ENCODE measurements at places on chromosomes 1 and 21.

GRCh38 chr1:214017191-214017982 is 29.6 kb downstream of the PROX1 start:
- DNase-seq: no peak

DNA sequence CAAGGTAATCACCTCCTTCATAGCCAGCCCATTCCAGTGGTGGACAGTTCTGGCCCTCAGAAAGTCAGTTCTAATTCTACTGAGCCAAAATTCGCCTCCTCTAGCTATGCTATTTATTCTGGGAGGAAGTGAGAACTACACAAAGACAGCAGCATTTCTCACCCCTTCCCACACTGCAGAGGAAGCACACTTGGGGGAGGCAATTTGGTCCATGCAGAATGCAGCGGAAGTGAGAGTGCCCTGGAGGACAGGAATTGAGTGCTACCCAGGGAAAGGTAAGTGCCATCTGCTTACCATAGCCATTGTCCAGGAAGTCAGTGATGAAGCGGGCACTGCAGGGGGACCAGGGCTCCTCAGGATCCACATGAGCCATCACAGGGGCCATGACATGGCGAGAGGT is 3.7 kb downstream of the ADAMTS4 start:
- no peak for DNase-seq

DNA sequence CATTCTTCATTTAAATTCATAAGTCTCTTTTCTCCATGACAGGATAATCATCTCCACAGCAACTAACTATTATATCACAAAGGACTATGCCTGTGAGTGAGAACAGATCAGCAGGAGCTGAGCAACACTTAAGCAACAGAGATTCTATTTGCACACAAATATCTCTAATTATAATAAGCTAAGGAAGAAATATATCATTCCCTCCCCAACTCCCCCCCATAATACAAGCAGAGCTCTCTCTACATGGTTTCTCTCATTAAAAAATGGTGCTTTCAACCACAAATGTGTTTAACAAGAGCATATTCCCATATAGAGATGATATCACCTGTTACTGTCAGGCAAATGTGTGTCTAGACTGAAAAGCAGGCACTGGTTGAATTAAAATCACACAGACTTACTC is 34.5 kb upstream of the NIBAN1 start:
- no peak for DNase-seq

DNA sequence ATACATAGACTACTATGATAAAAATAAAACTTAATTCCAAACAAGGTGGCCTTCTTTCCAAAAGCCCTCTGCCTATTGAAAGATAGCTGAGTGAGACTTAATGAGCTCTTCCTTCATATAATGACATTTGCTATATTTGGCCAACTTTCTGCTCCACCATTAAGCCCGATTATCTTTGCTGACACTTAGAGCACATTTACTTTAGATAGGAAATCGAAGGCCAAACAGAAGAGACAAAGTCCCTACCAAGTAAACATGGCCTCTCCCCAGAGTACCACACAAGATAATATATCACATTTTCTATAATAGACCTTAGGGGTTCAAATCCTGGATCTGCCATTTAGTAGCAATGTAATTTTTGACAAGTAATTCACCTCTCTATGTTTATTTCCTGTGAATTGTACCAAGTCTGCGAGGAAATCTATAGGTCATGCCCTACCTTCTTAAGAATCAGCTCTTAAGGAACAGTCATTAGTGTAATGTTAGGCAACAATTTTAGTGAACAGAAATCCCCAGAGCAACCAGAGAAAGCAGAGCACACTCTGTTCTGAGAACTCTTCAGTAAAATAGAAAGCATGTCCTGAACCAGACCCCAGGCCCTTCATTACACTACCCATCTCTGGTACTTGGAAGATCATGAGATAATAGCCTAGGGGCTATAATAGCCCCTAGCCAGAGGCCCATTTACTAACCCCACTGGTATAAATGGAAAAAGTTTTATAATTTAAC is 17.3 kb upstream of the COA6 start:
- DNase-seq: no peak

GRCh38 chr1:115433483-115433882 is 95.4 kb upstream of the NGF start:
- DNase-seq: no peak

DNA sequence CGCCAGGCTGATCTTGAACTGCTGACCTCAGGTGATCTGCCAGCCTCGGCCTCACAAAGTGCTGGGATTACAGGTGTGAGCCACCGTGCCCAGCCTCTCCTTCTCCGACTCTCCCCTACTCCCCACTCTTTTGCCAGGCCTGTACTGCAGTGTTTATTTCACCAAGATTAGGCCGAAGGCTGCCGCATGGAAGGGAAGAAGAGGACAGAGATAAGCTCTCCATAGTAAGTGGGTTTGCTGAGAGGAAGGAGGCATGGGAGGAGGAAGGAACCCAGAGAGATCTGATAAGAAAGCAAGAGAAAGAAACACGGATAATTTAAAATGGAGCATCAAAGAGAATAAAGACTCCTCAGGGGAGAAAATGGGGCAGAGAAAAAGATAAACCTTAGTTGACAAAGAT is 8.7 kb downstream of the PTCH2 start:
- no peak for DNase-seq

- DNase-seq: no peak
Measured at GRCh38 chr1:170150921-170151320, 5.2 kb downstream of the NTMT2 start.

- DNase-seq: no peak
Measured at GRCh38 chr1:245155272-245156040, 671 bp downstream of the KIF26B start.

DNA sequence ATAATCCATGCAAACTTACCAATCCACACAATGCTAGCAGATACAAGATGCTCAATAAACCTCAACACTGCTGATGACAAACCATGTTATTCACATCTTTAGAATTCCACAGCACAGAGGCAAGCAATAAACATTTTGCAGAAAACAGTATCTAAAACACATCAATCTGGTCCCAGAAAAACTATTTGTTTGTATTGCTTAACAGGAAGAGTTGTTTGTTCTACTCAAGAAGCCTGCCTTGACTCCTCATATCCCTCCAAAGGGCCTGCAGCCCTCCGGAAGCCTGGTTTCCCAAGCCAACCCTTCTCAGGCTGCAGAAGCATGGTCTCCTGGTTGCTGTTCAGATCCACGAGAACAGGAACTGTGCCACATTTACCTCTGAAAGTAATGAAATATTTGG is 139.7 kb downstream of the RERE start:
- DNase-seq: no peak

- no peak for DNase-seq
Measured at GRCh38 chr1:41673378-41673777, 188.9 kb upstream of the EDN2 start.

GRCh38 chr1:226973371-226973897 is 33.3 kb downstream of the COQ8A start:
- no peak for DNase-seq

DNA sequence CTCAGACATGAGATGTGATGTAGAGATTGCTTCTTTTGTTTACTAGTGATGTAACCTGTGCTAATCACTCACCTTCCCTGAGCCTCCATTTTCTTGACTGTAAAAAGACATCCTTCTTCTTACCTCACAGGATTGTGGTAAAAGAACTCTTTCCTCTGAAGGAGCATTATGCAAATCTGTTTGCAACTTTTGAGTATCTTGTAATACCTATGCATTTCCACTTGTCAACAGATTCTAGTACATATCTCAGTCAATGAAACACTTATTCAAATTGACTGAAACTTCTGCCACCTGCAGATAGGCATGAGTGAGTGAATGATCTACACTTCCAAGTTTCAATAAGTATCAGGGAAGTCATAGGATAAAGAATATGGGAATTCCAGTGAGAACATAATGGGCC is 174.7 kb downstream of the HHIPL2 start:
- no peak for DNase-seq

- DNase-seq: no peak
Measured at GRCh38 chr1:909861-910310, 13.8 kb upstream of the SAMD11 start.

DNA sequence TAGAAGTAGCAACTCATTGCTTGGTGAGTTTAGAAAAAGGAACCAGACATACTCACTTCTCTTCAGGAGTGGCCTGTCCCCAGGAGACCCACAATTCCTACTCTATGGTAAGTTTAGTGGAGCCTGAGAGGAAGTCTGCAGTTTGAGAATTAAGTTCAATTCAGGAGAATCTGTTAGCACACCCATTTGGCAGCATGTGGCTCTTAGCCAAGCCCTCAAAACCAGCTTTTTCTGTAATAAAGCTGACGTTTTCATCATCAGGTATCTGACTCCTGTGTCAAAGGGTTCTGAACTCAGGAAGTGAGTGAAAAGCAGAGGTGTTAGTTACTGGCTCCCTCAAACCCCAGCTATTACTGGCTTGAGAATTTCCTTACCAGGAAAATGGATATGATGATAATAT is 20.4 kb upstream of the RGS16 start:
- no peak for DNase-seq

DNA sequence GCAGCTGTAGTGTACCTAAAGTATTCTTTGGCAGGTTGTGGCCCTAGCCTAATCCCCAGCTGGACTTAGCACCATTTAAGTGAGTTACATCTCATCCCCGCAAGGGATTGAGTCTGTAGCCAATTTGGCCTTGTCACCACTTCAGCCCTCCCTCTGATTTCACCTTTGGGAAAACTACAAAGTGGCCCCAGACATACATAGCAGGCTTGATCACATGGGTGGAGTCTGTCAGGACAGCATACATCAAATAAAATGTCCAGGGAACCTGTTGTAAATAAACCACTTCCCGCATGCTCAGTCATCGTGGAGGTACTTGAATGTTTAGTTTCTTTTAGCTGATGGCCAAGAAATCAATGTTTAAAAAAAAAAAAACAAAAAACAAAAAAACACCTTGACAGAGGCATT is 142.5 kb downstream of the DHRS3 start:
- DNase-seq: no peak

DNA sequence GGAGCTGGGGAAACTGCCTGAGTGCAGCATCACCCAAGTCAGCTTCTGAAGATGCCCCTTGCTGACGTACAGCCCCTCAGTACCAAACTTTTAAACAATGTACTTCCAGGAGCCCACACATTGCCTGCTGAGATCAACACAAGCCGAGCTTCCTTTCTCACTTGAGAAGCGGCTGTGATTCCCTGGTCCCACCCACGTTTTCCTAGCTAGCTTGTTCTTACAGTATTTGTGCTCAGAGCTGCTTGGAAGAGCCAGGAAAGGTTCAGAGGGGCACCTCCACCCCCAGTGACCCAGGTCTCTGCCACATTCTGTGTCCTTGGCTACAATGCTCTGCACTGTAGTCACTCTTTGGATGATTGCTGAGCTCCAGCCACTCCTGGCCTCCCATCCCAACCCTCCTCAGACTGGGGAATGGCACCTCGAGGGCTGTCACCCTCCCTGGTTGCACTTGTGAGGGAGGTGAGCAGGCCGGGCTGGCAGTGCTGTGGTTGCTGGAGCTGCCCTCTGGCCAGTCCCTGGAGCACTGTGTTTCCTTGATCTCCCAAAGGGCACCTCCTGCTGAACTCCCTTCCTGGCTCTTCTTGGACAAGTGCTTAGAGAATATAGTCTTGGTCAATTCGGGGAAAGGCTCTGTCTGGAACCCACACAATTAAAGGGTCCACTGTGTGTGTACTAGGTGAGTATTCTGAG is 355.1 kb downstream of the AJAP1 start:
- DNase-seq: no peak

DNA sequence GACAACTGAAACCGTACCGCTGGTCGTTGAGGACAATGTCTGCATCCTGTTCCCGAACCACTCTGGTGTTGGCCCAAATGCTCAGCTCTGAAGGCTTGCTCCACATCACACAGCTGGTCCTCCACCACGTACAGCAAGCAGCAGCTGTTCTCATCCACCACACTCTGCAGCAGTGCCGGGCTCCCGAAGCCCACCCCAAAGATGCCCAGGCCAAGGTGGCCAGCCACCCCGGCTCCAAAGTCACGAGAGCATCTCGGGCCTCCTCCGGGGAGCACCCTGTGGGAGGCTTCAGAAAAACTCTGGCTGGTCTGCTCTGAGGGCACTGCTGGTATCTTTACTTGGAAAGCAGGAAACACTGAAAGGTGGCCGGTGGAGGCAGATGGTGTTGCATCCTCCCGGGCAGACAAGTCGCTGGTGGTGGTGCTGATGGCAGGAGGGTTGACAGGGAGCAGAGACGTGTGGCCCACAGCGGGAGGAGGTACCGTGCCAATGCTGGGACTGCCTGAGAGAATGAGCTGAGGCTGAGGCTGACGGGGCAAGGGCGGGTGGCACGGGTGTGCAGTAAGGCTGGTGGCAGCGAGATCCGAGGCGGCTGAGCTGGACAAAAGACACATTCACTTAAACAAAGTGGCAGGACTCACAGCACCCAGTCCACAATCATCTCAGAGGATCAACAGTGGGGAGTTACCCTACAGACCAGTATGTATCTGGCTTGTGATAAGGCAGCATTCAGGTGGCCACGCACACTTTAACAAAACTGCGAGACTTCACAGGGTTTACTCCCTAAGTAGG is 6.5 kb upstream of the CCDC27 start:
- DNase-seq: no peak

GRCh38 chr1:171267391-171267790 is 19.1 kb downstream of the FMO1 start:
- no peak for DNase-seq

DNA sequence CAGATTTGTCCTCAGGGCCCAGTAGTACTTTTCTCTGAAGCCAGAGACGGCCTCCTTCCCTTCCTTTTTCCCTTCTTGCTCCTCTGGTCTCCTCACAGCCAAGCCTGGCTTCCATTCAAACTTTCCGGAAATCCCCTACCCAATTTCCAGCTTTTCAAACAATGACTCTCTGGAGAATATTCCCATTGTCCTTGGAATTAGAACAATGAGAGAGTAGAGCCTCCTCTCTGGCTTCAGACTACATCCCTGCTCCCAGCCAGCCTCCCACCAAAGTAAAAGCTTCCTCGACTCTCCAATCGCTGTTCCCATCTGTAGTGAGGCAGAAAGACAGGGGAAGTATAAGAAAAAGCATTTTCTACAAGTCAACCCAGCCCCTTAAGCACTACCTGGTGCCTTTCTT is 77.7 kb upstream of the SOX13 start:
- no peak for DNase-seq

- no peak for DNase-seq
Measured at GRCh38 chr1:54376430-54377039, 29.7 kb downstream of the SSBP3 start.

GRCh38 chr21:40176724-40177123 is 309.5 kb downstream of the PCP4 start:
- DNase-seq: no peak

DNA sequence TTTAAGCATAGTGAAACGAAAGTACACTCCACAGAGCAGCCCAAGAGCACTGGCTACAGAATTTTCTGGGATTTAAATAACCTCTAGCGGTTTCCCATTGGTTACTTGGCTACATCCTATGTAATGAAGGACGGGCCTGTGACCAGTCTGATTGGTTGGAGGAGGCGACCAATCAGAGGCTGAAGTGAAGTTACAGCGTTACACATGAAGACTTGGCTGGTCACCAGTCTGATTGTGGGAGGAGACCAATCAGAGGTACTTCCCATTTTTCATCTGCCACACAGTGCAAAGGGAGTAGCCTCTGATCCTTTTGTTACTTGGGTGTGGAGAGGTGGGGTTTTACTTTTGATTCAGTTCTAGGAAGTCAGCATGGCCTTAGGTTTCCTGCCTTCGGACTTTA is 142.7 kb upstream of the SERTAD4 start:
- no peak for DNase-seq

- no peak for DNase-seq
Measured at GRCh38 chr1:244362476-244362875, 89.2 kb downstream of the ADSS2 start.

- no peak for DNase-seq
Measured at GRCh38 chr1:118254491-118255425, 69.7 kb upstream of the SPAG17 start.
